Ovary (tissue), 10 donors: ENCODE measurements at places on chromosomes 7 and 10.

GRCh38 chr10:68871731-68872342 lies 29.3 kb upstream of the DDX50 start:
- DNase-seq = no peak

DNA sequence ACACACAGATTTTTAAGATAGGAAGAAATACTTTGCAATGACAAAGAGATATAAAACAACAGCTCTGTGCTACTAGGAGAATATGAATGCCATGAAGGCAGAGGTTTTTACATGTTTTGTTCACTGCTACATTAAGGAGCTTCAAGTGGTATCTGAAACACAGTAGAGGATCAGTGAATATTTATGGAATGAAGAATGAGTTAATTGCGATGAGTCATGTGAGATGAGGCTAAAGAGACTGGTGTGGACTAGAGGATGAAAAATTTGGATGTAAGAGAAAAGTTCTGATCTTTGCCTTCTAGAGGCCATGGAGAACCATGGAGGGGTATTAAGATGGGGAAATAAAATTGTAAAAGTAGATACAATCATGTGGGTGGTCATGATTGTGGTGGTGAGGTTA lies 434.2 kb downstream of the PHTF2 start:
- DNase-seq = no peak

- DNase-seq = no peak
These were observed 575.7 kb downstream of the PTPRN2 start for GRCh38 chr7:158011941-158012340.

GRCh38 chr7:31373337-31374289 lies 33.1 kb upstream of the NEUROD6 start:
- DNase-seq = no peak

GRCh38 chr10:99374972-99375371 lies 45.8 kb downstream of the CNNM1 start:
- DNase-seq = no peak

DNA sequence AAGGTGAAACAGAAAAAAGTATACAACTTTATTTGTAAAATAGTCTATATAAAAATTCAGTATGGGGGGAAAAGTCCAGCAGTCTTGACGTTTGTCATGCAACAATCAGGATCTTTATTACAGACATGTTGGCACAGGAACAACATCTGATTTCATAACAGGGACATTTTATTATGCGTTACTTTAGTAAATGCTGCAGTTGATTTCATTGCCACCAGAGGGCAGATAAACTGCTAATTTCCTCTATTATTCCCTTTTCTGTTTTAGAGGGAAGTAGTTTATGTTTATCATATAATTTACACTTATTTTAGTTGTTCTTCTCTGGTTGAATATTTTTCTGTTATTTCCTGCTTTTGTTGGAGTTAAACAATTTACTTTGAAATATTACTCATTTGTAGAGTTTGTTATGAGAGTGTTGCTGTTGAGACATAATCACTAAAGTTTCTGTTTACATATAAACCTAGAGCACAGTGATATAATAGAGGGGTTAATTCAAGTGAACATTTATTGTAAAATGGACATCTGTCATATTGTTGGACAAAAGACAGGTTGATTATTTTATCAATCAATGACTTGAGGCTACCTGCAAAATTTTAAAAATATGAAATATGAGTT lies 3.3 kb downstream of the PLXDC2 start:
- no peak for DNase-seq

DNA sequence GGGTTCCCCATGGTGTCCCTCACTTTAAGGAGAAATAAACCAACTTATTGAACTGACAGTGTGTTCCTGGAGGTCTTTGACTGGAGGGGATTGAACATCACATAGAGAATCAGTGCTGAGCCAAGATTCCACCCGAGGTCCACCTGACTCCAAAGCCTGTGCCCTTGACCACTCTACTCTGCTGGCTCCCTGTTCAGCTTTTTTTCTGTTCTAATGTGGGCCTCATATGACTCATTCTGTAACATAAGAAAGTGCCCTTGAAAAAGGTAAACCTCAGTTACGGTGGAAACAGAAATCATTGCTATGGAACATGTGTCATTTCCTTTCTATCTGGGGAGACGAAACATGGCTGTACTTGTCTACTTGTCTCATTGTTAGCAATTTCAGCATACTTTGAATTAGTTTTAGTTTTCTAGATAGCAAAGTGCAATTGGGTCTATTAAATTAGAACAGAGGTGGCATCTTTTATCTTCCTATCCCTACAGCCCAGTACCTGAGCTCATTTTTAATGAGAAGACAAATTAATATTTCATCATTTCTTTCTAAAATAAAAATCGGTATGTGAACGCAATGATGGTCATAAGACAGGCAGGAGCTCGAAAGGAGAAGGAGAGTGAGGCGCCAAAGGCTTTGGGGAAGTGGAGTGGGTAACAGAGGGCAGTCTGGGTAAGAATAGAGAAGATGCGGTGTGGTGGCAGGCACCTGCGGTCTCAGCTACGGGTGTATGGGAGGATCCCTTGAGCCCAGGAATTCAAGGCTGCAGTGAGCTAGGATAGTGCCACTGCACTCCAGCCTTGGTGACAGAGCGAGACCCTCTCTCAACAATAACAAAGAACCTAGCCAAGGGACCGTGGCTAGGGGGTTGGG lies 1.5 kb downstream of the GSDME start:
- DNase-seq = no peak

DNA sequence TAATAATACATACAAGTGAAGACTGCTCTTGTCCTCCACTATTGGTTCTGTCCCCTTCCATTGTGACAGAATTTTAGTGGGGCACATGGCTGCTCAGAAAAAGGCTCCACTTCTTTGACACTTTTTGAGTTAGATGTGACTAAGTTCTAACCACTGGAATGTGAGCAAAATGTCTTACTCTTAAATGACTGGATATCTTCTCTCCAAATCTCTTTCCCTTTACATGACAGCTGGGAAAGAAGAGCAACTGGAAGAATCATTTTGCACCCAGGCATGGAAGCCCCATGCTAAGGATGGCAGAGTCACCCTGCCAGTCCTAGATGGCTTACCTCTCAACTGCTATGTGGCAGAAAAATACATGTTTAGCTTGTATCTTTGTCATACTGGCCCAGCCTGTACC lies 97.7 kb downstream of the CACNA2D1 start:
- DNase-seq = no peak

DNA sequence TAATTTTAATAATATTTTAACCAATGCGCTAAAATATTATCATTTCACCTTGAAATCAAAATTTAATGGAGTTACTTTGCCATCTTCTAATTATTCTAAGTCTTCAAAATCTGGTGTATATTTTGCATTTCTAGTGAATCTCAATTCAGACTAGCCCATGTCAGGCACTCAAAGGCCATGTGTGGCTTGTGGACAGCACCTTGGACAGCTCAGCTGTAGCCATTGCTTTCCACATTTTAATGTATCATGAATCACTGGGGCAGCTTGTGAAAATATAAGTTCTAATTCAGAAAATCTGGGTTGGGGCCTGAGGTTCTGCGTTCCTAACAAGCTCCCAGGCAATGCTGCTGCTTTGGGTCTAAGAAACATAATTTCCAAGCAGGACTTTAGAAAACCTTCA lies 57.2 kb downstream of the MGAM2 start:
- no peak for DNase-seq

GRCh38 chr10:72334196-72334824 lies 20.4 kb downstream of the DNAJB12 start:
- DNase-seq = peak; percentile 84

GRCh38 chr10:100579261-100580090 lies 43.7 kb downstream of the HIF1AN start:
- DNase-seq = no peak

- DNase-seq = no peak
These were observed 153.3 kb downstream of the POU6F2 start for GRCh38 chr7:39130857-39131526.

- DNase-seq = no peak
These were observed 4.7 kb downstream of the GDF2 start for GRCh38 chr10:47326927-47327330.

DNA sequence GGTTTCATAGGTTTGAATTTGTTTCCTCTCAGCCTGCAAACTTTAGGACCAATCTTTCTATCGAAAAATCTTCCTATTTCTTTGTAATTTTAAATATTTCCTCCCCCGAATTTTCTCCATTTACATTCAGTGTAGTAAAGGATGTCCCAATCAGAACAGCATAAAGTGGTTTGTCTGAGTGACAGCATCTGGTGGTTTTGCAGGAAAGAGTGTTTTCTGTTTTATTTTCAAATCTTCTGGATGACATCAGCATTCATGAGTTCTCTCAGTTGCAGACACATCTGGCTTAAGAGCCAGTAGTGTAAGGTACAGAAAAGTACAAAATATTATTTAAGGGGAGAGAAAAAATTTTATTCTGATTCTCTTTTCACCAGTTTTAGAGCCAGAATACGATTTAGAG lies 634.8 kb downstream of the PHTF2 start:
- no peak for DNase-seq

DNA sequence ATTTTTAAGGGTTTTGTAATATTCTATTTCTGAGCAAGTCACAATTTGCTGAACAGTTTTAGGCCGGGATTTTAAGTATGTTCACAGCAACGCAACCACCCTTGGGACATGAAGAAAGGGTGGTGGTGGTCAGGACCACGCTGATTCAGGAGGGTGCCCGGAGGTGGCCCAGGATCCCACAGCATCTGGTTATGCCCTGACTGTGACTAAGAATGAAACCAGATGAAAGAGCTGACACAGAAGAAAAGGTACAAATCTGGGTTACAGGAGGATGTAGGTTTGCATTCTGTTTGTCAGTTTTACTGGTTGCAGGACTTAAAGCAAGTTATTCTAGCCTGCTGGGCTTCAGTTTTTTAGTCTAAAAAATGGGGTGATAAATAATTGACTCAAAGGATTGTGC lies 279.7 kb downstream of the CCSER2 start:
- DNase-seq = no peak

- DNase-seq = no peak
These were observed 242.6 kb downstream of the BICC1 start for GRCh38 chr10:58755340-58755610.

DNA sequence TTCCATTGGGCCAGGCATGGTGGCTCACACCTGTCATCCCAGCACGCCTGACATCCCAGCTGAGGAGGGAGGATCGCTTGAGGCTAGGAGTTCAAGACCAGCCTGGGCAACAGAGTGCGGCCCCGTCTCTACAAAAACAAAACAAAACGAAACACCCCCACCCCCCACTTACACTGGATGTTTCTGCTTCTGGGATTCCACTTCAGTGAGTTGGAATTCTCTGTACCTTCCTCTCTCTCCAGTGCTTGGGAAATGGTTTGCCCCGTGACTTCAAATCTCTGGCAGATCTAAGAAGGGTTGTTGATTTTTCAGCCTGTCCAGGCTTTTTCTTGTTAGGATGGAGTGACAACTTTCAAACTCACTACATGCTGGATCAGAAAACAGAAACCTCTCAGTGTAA lies 106.9 kb downstream of the ANLN start:
- no peak for DNase-seq

DNA sequence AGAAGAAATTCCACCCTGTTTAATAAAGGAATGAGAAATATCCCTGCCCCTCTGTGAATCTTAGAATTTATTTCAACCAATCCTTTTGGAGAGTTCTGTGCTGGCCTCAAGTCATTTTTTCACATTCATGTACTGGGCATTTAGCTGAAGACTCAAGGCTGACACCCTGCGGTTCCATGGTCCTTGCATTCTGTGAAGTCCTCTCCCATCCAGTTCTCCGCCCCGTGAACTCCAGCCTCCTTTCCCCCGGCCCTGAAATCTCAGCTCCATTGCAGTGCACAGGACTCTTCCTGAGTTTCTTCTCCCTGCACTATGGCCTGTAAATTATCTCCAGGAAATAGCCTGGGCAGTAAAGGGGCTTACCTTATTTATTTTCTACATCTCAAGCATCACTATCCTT lies 183.0 kb upstream of the KCND2 start:
- DNase-seq = no peak

DNA sequence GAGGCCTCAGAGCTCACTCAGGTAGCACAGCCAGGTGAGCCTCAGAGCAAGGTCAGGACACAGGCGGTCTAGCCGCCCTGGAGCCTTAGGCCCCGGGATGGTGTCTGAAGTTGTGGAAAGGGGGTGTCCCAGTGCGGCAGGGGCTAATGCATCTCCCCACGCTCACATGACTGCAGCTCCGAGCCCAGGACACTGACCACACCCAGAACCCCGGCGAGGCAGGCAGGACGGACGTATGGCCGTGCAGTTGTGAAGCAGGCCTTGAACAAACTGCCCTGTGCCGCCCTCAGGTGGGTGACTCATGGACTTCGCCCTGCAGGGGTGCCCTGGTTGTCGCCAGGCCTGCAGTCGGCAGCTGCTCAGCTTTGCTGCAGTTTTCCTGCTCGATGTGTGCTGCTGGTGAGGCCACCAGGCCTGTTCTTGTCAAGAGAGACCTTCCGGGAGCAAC lies 5.0 kb upstream of the PRKAR1B start:
- peak; percentile 33 for DNase-seq

DNA sequence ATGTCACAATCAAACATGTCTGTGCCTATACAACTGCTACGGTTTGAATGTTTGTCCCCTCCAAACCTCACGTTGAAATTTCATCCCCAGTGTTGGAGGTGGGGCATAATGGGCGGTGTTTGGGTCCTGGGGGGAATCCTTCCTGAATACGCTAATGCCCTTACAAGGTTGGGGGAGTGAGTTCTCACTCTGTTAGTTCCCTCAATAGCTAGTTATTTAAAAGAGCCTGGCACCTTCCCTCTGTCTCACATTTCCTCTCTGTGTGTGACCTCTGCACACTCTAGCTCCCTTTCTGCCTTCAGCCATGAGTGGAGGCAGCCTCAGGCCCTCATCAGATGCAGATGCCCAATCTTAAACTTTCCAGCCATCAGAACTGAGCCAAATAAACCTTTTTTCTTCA lies 129.5 kb downstream of the GRM8 start:
- DNase-seq = no peak

DNA sequence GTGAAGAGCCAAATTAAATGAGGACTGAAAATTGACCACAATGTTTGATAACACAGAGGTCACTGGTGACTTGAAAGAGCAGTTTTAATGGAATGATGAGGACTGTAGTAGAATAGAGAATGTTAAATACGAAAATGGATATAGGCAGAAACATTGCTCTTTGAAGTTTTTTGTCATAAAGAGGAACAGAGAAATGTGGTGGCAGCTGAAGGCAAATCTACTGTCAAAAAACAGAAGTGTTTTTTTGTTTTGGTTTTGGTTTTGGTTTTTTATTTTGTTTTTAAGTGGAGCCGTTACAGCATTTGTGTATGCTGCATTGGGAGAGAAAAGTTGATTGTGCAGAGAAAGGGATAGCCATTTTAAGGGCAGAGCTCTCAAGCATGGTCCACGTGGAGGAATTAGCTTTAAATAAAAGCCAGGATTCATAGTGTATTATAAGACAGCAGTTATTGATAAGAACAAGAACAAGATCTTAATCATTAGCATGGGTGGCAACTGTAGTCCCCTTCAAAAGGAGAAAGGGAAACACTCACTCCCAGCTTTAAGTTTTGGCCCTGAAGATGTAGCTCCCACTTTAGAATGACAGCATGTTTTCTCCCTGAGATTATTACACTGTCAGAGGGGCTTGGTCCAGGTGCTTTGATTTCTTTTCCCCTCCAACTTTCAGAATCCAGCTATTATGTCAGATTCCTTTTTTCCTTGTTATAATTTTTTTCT lies 156.7 kb upstream of the BET1 start:
- no peak for DNase-seq

GRCh38 chr10:46240684-46241565 lies 45.9 kb upstream of the ANTXRL start:
- DNase-seq = no peak
